ENCODE measurements at places on chromosomes 3 and 15. TPM values are rescaled to one million over a fixed set of nuclear protein-coding genes. Genes with fewer than 3 reads are reported as not detected.

GOLGA6L7 gene
- total RNA-seq: not detected

ATP8B4 gene
- total RNA-seq: 0.18 TPM

ADAMTS17 gene
- 2.3 TPM for total RNA-seq

GRCh38 chr15:92884436-92885223 lies 15.5 kb upstream of the CHD2 start:
- peaks cover 35% of the 10 kb centered on the region for H3K36me3 ChIP-seq
- peaks cover 66% of the 10 kb centered on the region for H3K4me1 ChIP-seq
- peak overlapping the region; percentile 99 for H3K27ac ChIP-seq
- peak overlapping the region; percentile 97 for H3K4me3 ChIP-seq
- no peak for DNase-seq

- no peak overlapping the region for H3K4me3 ChIP-seq
- no peak for DNase-seq
- H3K27ac ChIP-seq: no peak overlapping the region
- peaks cover 9% of the 10 kb centered on the region for H3K36me3 ChIP-seq
Observed at GRCh38 chr3:30273304-30274072, 332.9 kb upstream of the TGFBR2 start.

DNA sequence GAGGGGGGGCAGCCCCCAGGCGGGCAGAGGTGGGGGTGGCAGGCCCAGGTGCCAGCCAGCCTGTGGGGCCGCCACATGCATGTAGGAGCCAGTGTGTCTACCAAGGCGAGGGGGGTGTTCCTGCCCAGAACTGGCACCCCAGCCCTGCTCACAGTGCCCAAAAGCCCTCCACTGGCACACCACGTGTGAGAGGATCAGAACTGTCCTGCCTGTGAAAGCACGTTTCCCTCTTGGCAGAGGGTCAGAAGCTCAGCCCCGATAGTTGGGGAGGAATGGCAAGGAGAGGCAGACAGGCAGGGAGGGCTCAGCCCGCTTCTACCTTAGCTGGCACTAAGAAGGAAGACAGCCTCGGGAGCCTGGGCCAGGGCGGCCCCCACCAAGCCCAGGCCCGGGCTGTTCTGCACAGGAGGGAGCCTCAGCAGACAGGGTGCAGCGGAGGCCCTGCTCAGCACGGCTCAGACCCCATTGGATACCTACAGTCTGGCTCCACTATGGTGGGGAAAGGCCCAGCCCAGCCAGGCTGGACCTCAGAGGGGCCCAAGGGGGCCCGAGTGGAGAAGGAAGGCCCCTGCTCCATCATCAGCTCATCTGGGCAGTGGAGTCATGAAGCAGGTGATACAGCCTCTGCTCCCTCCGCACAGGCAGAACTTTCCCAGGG lies 84.8 kb upstream of the LINGO1 start:
- no peak for DNase-seq
- H3K4me3 ChIP-seq: no peak overlapping the region
- no peak overlapping the region for H3K27ac ChIP-seq
- H3K36me3 ChIP-seq: no peaks in the 10 kb centered on the region

DNA sequence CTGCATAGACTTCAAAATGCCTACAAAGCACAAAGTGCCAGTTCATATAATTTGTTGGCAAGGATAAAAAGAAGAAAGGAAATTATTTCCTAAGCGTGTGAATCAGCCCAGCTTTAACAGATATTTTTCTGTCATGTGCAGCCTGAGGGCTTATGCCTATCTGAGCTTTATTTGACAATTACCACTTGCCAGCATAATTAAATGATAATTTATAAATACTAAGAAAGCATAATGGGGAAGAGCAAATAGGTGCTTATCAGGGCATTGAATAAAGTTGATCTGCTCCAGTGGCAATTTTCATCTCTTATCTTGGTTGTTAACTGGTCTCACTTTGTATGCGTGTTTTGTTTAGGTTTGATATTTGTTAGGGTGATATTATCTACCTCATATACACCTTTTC lies 313.4 kb upstream of the DNAJC19 start:
- peaks cover 10% of the 10 kb centered on the region for H3K36me3 ChIP-seq
- no peak overlapping the region for H3K27ac ChIP-seq
- DNase-seq: no peak
- H3K4me3 ChIP-seq: no peak overlapping the region

DNA sequence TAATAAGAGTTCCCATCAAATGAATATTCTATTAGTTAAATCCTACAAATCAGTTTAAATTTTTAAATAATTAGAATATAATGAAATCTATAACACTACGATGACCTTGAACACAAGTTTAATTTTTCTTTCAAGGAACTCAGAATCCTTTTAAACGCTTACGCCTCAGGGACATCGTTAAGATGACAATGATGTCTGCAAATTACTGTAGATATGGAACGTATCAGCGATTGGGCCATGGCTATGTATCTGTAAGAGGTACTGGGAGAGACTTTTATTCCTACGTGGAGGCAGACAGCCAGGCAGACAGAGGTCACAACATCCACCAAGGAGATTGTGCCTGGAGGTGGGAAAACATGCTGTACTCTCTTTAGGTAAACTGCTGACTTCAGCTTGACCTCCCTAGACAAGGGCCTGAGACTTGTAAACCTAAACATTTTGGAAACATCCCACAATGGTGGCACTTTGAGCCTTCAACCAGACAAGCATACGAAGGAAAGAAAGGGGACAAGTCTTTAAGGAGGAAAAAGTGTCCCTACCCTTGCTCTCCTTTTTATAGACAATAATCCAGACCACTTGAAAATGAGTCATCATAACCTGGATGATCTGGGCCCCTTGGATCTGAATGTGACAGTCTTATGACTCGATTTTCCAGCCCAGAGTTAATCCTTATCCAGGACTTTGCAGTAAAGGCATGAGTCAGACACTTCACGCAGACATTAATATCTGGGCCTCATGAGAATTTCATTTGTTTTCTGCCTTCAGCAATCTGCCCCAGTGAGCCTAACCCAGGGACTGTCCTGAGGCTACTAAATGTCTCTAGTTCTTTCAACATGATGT lies 6.8 kb upstream of the LDHAL6B start:
- DNase-seq: no peak
- H3K4me1 ChIP-seq: peaks cover 11% of the 10 kb centered on the region
- H3K27me3 ChIP-seq: no peaks in the 10 kb centered on the region
- no peak overlapping the region for H3K27ac ChIP-seq

DNA sequence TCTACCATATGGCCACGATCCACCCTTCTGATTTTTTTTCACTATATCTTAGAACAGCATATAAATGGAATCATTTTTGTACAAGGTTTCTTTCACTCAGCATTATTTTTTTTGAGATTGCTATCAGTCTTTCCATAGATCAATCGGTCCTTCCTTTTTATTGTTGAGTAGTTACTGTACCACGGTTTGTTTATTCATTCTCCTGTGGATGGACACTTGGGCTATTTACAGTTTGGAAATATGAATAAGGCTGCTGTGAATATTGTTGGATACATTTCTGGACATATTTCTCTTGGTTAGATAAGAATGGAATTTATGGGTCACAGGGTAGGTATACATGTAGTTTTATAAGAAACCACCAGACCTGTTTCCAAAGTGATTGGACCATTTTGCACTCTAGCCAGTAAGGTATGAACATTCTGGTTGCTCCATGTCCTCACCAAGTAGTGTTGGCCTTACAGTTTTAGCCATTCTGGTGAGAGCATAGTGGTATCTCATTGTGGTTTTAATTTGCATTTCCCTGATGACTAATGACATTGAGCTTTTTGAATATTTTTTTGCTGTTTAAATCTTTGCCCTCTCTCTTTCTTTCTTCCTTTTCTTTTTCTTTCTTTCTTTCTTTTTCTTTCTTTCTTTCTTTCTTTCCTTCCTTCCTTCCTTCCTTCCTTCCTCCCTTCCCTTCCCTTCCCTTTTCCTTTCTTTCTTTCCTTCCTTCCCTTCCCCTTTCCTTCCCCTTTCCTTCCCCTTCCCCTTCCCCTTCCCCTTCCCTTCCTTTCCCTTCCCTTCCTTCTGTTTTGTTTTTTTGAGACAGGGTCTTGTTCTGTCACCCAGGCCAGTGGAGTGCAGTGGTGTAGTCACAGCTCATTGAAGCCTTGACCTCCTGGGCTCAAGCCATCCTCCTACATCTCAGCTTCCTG lies 49.2 kb downstream of the LRRK1 start:
- H3K4me1 ChIP-seq: no peaks in the 10 kb centered on the region
- H3K27me3 ChIP-seq: peaks cover 55% of the 10 kb centered on the region
- H3K36me3 ChIP-seq: peaks cover 7% of the 10 kb centered on the region
- H3K4me3 ChIP-seq: no peak overlapping the region

DNA sequence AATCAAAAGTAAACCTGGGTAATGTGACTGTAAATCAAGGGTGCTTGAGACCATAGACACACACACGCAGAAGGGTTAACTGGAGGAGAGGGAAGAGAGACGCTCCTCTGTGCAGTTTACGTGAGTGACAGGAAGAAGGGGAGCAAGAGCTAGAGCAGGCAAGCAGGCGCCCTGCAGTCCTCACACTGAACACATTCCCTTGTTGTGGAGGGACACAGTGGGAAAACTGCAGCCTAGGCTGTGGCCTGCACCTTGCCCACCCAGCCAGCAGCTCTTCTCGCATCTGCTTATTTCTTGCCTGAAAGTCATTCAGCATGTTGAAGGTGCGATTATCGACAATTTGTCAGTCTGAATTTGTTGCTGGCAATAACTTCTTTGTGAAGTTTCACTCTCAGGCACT lies 24.2 kb downstream of the SOX2 start:
- peak overlapping the region; percentile 1 for H3K27ac ChIP-seq
- DNase-seq: no peak
- H3K36me3 ChIP-seq: peaks cover 5% of the 10 kb centered on the region
- no peaks in the 10 kb centered on the region for H3K27me3 ChIP-seq
- H3K4me3 ChIP-seq: peak overlapping the region; percentile 9

- peaks cover 24% of the 10 kb centered on the region for H3K27me3 ChIP-seq
- peaks cover 6% of the 10 kb centered on the region for H3K4me1 ChIP-seq
- H3K4me3 ChIP-seq: no peak overlapping the region
Observed at GRCh38 chr3:10669490-10670048, 146.5 kb upstream of the SLC6A11 start.

- H3K4me3 ChIP-seq: no peak overlapping the region
- DNase-seq: no peak
- H3K36me3 ChIP-seq: no peaks in the 10 kb centered on the region
- H3K27ac ChIP-seq: no peak overlapping the region
Observed at GRCh38 chr3:5047764-5048419, 68.7 kb downstream of the BHLHE40 start.

GRCh38 chr15:83053151-83053550 lies 13.9 kb downstream of the BTBD1 start:
- H3K4me1 ChIP-seq: no peaks in the 10 kb centered on the region
- no peak for DNase-seq
- H3K27ac ChIP-seq: no peak overlapping the region
- peaks cover 8% of the 10 kb centered on the region for H3K36me3 ChIP-seq
- no peaks in the 10 kb centered on the region for H3K27me3 ChIP-seq
- no peak overlapping the region for H3K4me3 ChIP-seq

DNA sequence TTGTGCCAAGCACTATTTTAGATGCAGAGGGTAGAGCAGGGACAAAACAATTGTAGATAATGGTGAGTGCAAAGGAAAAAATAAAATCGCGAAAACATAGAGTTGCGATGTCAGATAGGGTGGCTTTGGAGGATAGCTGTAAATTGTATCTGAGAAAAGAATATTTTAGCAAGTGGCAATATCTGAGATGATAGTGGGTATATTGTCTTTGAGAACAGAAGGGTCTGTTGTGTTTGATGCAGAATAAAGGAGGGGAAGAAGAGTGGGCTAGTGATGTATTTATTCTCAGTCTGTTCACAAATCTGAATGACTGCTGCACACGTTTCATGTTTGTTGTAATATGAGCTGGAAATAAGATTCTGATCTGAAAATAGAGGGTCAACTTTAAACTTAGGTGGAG lies 396.8 kb downstream of the CADM2 start:
- H3K36me3 ChIP-seq: no peaks in the 10 kb centered on the region
- H3K27ac ChIP-seq: no peak overlapping the region
- no peak for DNase-seq
- peaks cover 15% of the 10 kb centered on the region for H3K4me1 ChIP-seq

- no peak for DNase-seq
- H3K36me3 ChIP-seq: peaks cover 6% of the 10 kb centered on the region
- H3K27me3 ChIP-seq: no peaks in the 10 kb centered on the region
- H3K4me3 ChIP-seq: no peak overlapping the region
Observed at GRCh38 chr15:35349916-35350315, 196.0 kb downstream of the DPH6 start.

DNA sequence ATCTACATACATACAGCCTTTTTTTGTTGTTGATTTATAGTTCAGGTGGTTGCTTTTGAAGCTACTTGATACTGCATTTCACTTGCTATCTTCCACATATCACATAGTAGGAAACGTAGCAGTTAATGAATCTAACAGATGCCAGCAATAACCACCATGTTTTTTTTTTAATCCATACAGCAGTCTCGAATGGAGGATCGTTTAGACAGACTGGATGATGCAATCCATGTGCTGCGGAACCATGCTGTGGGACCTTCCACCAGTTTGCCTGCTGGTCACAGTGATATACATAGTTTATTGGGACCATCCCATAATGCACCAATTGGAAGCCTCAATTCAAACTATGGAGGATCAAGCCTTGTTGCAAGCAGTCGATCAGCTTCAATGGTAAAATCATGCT lies 123.2 kb upstream of the CGNL1 start:
- peaks cover 18% of the 10 kb centered on the region for H3K4me1 ChIP-seq
- no peaks in the 10 kb centered on the region for H3K27me3 ChIP-seq
- DNase-seq: no peak
- H3K27ac ChIP-seq: no peak overlapping the region
- H3K36me3 ChIP-seq: peaks cover 14% of the 10 kb centered on the region

DNA sequence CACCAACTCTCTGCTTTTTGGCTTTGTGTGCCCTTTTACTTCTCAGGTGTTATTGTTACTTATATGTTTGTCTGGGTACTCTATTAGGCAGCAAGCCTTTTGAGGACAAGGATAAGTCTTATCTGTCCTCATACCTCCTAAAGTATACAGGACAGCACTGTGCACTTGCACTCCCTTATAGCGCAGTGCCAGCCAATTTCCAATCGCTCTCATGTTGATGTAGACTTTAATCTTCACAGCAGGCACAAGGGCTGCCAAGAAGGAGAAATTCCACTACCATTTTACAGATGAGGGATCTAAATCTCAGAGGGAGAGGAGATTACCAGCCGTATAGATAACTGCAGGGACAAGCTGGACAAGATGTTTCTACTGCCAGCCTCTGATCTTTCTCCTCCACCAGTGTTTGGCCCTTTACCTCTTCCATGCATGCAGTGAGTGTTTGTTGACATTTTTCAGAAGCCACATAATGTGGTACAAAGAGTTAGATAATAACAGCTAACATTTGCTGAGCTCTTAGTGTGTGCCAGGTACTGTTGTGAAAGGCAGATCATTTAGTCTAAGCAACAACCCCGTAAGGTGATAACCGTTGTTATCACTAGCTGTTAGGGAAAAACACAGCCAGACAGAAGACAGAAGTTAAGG lies 30.1 kb downstream of the SST start:
- DNase-seq: no peak
- H3K27me3 ChIP-seq: peaks cover 11% of the 10 kb centered on the region
- H3K4me3 ChIP-seq: no peak overlapping the region
- H3K27ac ChIP-seq: no peak overlapping the region

DNA sequence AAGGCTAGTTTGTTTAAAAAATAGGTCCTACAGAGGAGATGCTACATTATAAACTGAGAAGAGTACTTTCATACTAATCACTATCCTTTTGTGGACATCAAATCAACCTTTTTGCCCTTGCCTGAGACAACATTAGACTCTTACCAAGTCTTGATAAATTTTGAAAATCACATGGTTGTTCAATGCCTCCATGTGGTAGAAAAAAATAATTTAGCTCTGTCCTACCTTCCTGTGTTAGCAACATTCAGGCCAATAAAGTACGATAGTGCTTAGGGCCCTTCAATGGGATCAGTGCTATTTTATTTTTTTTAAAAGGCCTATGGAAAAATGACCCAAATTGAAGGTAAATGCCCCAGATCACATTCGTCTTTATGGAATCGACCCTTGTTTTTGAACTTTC lies 5.0 kb upstream of the UBE2E1 start:
- H3K4me3 ChIP-seq: no peak overlapping the region
- no peak for DNase-seq
- peaks cover 4% of the 10 kb centered on the region for H3K27me3 ChIP-seq
- H3K27ac ChIP-seq: no peak overlapping the region
- H3K4me1 ChIP-seq: peaks cover 8% of the 10 kb centered on the region
